Small intestine (tissue), 16 donors: ENCODE measurements at places on chromosomes 5 and 9. TPM values are rescaled to one million over a fixed set of nuclear protein-coding genes. Genes with fewer than 3 reads are reported as not detected.

DNA sequence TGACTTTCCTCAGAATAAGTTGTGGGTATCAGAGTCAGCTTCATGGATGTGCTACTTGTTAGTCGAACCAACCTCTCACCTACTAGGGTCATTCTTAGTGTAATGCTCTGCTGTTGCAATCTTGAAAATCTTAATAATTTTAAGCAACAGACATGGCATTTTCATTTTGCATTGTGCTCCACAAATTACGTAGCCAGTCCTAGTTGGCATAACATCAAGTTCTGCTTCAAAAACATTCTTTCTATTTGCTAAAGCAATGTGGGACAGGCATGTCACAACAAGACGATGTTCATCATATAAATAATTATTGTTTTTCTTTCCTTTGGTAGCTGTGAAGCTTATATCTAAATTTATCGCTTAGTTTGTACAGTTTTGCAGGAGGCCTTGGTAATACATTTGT, 39.3 kb upstream of the CDH12 start:
- no peak for DNase-seq

GRCh38 chr5:33257807-33258429, 182.8 kb upstream of the TARS1 start:
- no peak for DNase-seq

GRCh38 chr9:121424024-121424432, 54.0 kb upstream of the STOM start:
- DNase-seq = no peak

DNA sequence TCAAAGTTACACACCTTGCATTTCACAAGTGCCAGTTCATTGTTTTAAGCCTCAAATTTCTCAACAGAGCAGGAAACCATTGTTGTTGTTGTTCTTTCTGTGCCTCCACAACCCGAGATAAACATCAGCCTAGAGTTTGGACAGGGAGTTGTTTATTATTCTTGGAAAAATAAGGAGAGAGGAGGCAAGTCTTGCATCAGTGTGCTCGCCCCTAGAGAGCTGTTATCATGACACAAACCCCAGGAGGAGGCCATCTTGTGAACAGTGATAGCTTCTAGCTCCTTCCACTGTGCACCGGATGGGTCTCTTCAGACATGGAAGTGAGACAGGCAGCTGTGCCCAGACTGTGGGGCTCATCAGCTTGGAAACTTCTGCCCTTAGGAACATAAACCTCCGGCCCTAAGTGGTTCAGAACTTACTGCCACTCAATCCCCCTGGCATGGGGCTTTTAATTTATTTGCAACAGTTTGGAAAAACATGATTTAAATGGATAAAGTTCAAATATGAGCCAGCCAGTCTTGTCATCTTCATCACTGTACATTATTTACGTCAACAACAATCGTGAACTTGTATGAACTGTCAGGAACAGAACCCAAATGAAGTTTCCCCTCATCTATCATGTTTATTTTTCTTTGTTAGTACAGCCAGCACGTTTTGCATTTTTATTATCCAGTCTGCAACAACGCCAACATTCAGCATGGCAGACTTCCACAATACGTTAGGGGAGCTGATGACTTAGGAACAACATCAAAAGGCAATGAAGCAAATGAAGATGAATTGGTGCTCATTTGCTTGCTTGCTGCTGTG, 181.7 kb upstream of the S1PR3 start:
- no peak for DNase-seq

GRCh38 chr9:97293818-97294217, 13.6 kb upstream of the CCDC180 start:
- no peak for DNase-seq

GRCh38 chr9:108545436-108545835, 310.4 kb downstream of the ACTL7B start:
- no peak for DNase-seq

Gene CXXC5
- polyA plus RNA-seq = 14.6 TPM

Gene SPINK4
- 1,209 TPM for polyA plus RNA-seq

Gene TMEM267
- 12.3 TPM for polyA plus RNA-seq

Gene PCSK5
- polyA plus RNA-seq = 14.3 TPM
